ENCODE measurements at places on chromosomes 16 and 17.

GRCh38 chr17:70288540-70289290, 119.4 kb downstream of the KCNJ2 start:
- no peak for DNase-seq

DNA sequence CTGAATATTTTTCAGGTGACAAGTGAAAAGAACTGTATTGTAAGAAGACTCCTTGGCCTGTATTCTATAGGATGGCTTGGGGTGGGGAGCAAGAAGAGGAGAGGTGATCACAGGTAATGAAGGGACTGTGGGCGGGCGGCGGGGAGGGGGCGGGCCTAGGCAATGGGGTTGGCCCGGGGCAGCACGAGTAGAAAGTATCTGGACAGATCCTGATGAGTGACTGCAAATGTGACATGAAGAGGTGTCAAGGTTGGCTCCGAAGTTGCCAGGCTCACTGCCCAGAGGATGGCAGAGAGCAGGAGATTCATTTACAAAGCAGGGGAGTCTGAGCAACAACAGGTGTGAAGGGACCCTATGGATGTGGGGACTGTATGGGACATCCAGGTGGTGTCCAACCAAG, 10.8 kb upstream of the G6PC1 start:
- DNase-seq = no peak

GRCh38 chr17:39054111-39054645, 87.0 kb upstream of the FBXO47 start:
- DNase-seq = no peak

DNA sequence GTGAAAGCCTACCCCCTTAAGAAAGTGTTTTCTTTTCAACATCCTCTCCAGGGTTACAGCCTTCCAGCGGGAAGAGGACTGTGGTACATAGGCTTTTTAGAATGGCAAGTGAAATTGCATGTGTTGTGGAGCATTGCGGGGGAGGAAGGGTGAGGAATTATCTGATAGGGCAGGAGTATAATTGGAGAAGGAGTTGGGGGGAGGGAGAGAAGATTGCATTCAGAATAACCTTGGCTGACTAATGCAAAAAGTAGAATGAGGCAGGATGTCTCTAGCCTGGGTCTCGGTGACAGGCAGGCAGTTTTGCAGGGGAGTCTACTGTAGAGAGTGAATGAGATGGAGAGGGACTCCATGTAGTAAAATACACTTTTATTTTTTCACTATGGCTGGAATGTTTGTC, 2.4 kb upstream of the CDH8 start:
- DNase-seq = no peak

DNA sequence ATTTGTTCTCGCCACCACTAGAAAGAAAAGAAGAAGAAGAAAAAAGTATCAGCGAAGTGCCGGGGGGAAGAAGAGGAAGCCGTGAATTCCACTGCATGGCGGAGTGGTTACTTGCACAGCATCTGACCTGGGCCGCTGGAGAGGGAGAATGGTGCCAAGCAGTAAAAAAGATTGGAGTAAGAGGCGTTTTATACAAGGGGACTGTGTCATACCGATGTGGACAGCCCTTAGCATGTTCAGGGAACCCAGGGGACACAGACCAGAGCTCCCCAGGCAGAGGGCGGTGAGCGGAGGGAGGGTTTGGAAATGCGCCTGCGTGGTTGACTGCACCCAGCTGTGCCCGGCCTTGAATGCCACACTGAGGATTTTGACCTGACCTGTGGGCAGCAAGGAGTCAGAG, 52.8 kb downstream of the PLXDC1 start:
- no peak for DNase-seq

GRCh38 chr17:3827124-3827773, 18.8 kb downstream of the NCBP3 start:
- DNase-seq = no peak

DNA sequence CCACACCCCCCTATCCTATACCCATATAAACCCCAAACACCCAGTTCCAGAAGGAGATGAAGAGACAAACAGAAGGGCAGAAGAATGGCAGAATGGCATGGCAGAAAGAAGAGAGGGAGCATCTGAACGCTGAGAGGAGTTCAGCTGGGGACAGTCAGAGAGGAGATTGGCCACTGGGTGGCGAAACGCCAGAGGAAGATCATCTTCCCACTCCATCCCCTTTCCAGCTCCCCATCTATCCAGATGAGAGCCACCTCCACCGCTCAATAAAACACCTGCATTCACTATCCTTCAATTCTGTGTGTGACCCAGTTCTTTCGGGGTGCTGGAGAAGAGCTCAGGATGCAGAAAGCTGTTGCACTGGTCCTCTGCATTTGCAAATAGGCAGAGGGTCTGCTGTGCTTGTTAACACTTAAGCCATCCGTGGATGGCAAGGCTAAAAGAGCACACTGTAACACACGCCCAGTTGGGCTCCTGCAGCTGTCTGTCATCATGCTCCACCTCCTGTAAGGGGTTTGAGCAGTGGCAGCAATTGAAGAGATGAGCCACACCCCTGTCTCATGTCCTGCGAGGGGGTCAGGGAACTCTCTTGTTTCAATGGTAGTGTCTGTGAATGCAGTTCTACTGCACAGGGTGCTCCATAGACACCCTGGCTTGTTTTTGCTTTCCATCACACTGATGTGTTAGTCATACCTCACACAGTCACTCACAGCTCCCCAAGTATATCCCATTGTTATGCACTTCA, 1034.8 kb upstream of the RBFOX1 start:
- no peak for DNase-seq

- DNase-seq = no peak
Observed at GRCh38 chr16:28925386-28926228, 569 bp upstream of the RABEP2 start.

GRCh38 chr17:36755586-36755985, 154.2 kb downstream of the MRM1 start:
- no peak for DNase-seq

- no peak for DNase-seq
Observed at GRCh38 chr17:65588181-65588808, 26.8 kb upstream of the AXIN2 start.

DNA sequence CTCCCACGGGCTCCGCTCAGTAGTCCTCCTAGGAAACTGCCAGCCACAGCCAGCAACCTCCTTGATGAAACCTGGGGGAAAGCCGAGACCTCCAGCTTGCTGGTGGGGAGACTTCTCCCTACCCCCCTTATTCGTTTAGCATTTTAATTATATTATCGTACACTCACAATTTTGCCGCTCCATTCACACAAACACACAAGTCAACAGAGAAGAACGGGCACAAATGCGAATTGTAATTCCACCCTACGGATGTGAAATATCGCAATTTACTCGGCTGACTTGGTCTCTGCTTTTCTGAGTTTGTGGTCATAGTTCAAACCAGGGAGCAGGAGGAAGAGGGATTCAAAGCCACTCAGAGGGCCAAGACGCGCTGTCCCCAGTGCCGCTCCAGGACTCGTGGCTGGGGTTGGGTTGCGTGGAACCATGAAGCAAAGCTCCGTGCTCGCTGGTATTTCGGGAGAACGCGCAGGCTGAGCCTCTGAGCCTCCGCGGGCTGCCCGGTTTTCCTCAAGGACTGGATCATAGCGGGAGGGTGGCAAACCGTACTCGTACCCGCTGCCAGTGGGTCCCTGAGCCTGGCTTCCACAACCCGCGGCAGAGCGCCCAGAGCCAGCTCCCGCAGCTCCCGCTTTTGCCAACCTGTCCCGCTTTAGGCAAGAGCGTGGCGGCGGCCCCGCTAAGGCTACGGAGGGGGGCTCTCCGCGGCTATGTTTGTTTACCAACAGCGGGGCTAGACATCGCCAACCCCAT, 2.0 kb downstream of the LHX1 start:
- DNase-seq = no peak

DNA sequence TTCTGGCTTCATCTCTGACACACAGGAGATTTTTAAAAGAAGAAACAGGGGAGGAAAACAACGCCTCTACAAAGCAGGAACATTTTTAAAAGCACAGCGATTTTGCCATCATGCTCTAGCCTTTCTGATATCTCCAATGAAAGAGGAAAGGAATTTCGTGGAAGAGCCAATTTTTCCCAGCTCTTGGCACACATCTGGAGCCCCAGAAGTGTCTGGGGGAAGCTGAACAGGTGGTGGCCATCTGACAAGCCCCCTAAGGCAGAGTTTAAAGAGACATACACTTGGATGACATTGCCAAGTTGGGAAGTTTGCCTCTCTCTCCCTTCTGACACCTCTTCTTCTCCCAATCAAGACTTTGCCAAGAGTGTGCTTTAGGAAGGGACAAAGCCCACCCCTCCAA, 82.1 kb downstream of the CCT6B start:
- no peak for DNase-seq

- DNase-seq = no peak
Observed at GRCh38 chr16:78552716-78553115, 453.3 kb downstream of the WWOX start.

DNA sequence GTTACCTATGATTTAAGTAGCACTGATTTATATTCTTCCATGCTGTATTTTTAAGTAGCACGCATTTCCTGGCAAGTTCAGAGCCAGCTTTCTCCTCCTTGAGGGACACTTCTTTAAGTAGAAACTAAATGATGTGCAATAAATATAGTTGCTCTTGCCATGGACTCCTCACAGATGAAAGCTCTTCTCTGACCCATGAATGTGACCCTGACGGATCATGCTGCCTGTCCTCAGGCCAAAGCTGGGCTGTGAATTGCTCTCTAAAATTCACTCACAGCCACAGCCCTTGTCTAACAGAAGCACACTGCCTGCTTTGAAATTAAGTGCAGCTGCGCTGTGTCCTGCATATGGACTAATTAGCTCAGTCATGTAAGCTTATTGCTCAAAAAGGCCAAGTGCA, 438.8 kb downstream of the PMP22 start:
- no peak for DNase-seq

- DNase-seq = no peak
Observed at GRCh38 chr17:61337290-61337689, 62.4 kb upstream of the TBX2 start.

DNA sequence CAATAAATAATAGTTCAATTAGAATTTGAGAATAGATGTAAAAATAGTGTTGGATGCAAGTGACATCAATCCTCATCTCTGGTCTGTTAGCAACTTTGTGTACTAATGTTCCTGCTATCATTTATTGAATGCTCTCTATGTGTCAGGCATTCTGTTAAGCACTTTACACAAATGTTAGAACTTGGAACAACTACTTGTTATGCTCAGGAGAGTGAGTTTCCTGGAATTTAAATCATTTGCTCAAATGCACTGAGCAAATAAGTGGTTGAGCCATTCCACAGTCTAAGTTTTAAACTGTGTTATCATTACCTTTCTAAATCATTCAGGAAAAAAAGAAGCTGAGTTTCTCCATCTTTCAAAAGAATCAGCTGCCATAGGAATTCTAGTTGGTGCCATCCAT, 1327.3 kb upstream of the GOT2 start:
- DNase-seq = no peak

- no peak for DNase-seq
Observed at GRCh38 chr16:22191532-22192260, 14.4 kb upstream of the EEF2K start.

DNA sequence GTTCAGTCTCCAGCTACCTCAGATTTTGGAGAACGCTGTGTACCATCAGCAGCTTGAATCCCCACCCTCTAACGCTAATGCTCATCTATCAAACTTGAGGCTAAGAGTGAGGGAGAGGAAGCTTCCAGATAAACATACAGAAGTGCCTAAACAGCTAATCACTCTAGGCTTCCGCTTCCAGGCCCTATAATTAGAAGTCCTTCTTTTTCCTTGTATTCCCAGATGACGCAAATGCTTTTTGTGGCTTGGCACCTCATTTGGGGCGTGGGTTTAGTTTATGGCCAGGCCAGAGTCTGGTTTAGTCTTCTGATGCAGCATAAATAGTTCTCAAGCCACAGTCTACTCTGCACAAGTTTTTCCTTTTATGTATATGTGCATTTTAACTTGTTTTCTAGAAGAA, 263.4 kb downstream of the BCAS3 start:
- DNase-seq = no peak

DNA sequence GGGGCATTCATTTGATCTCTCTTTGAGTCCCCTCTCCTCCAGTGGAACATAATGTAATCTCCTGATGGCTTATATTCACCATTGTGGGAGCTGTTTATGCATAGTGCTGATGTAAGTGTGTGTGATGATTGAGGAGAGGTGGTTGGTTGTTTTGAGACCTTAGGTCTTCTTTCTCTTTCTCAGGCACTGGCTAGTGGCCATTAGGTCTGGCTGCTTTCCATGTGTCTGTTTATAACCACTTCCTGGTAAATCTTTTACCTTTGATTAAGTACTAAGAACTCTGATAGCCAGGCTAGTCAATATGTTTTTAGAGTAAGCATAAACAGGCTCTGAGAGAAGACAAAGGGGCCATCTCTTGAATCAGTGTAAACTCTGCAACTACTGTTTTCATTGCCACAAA, 27.9 kb downstream of the VAT1L start:
- DNase-seq = no peak

DNA sequence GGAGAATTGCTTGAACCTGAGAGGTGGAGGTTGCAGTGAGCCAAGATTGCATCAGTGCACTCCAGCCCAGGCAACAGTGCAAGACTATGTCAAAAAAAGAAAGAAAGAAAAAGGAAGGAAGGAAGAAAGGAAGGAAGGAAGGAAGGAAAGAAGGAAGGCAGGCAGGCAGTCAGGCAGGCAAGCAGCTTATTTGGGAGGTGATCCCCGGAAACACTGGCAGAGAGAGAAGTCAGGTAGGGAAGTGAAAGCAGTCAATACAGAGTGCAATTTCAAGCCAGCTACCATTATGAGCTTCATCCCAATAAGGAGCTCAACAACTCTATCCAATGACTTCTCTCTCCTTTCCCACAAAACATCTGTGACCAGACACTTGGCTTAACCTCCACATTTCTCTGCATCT, 83.0 kb upstream of the TBC1D3K start:
- no peak for DNase-seq

GRCh38 chr16:19831678-19832077, 53.0 kb downstream of the GPRC5B start:
- DNase-seq = no peak

GRCh38 chr16:3503523-3503922, 2.7 kb downstream of the CLUAP1 start:
- no peak for DNase-seq

DNA sequence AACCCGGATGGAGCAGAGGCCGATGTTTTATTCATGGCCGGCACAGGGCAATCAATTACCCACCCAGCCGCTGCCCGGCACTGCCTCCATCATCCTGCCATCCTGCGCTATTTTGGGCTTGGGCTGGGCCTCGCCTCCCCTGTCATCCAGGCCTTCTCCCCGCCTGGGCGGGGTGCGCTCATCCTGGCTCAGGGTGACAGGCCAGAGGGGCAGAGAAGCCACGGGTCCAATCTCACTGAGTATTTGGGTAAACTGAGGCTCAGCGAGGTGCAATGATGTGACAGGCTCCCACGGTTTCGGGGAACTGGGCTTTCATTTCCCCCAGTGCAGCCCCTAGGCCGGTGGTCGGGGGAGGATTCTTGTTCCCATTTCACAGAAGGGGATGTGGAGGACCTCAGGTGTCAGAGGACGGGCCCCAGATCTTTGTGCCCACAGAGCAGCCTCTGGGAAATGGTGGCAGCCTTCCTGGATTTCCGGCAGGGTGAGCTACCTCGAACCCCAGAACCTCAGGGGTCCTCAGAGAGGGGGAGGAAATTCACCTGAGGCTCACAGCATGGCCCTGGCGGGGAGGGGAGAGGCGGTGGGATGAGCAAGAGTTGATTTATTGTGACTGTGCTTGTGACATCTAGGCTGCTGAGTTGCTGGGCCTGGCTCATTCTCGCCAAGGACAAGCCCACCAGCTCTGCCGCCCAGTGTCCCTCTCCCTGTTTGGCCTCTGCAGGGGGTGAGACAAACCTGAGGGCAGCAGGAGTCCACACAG, 23.8 kb upstream of the KCNJ12 start:
- DNase-seq = no peak

All from activated B cell treated with CpG ODN at 0.5 μM for 24 hours (primary cell).